ENCODE measurements at places on chromosomes 6 and 20.
A peak's percentile ranks its signal among the peaks of the same experiment; 100 is the strongest.

GRCh38 chr6:89302936-89303335 is 12.2 kb downstream of the GABRR2 start:
- DNase-seq: no peak

DNA sequence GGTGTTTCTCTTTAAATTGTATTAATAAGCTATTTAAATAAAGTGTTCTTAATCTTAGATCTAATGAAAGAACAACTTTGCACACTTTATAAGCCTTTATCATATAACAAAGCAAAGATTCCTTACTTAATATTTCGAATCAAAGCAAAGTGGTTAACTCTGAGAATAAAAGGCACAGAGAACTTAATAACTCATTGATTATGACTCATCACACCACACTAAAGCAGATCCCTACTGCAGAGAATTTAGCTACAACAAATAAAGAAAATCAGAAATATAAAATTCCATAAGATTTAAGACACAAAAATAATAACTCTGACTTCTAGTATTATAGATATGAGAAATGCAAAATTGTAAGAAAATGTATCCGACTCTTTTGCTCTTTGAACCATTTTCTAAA is 135.6 kb upstream of the RUNX2 start:
- no peak for DNase-seq

- DNase-seq: no peak
Measured at GRCh38 chr6:158021376-158021775, 39.7 kb downstream of the SYNJ2 start.

GRCh38 chr6:125952764-125953501 is 3.6 kb upstream of the HINT3 start:
- DNase-seq: no peak

- DNase-seq: no peak
Measured at GRCh38 chr6:83847179-83847578, 6.0 kb upstream of the RIPPLY2 start.

GRCh38 chr6:169803816-169804340 is 52.5 kb downstream of the ERMARD start:
- DNase-seq: no peak

- DNase-seq: no peak
Measured at GRCh38 chr20:402496-402885, 5.6 kb upstream of the RBCK1 start.

GRCh38 chr6:12585497-12585958 is 131.0 kb upstream of the PHACTR1 start:
- no peak for DNase-seq

DNA sequence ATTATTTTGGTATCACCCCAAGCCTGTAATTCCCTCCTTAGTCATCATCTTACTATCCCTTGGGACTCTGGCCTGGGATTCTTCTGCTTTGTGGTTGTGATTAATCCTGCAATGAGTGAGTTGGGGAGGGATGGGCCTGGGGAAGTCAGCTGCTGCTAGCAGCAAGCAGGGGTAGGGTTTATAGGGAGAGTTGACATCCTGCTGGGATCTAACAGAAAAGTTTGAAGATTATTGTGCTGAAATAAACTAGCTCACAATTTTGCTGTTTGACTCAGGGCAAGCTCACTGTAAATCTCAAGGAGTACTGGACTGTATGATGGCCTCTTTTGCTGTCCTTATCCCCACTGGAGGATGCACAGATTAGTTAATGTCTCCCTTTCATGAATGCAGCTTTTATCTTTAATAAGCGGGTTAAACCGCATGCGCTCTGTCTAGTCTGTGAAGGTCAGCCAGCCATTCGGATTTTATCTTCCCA is 83.4 kb downstream of the JARID2 start:
- DNase-seq: no peak

GRCh38 chr6:90411292-90411781 is 114.7 kb upstream of the BACH2 start:
- no peak for DNase-seq

GRCh38 chr20:33076662-33077372 is 2.6 kb upstream of the BPIFB4 start:
- peak; percentile 25 for DNase-seq
